ENCODE measurements at places on chromosomes 2 and 18.
A peak's percentile ranks its signal among the peaks of the same experiment; 100 is the strongest.

DNA sequence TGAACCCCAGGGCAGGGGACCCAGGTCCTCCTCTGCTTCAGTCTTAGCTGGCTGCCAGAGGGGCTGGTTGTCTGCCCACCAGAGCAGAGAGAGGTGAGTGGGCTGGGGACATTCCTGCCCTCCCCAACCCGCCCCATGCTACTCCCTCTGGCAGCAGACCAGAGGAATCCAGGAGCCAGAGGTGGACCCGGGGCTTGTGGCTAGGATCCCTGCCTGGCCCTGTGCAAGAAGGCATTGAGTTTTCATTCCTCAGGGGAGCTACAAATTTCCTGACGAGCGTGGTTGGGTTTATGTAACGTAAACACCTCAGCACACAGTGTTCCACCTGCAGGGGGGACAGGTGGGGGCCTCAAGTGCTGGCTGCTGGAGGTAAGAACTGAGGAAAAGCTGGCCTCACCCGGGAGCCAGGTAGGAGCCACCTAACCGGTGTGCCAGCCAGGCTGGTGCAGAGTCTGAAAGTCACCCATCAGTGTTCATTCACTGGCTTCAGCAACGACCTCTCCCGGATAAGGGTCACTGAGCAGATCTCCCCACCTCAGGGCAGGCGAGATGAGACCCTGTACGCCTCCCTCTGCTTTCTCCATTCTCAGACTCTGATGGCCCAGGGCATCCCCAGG lies 246.8 kb downstream of the DYSF start:
- no peak for DNase-seq

DNA sequence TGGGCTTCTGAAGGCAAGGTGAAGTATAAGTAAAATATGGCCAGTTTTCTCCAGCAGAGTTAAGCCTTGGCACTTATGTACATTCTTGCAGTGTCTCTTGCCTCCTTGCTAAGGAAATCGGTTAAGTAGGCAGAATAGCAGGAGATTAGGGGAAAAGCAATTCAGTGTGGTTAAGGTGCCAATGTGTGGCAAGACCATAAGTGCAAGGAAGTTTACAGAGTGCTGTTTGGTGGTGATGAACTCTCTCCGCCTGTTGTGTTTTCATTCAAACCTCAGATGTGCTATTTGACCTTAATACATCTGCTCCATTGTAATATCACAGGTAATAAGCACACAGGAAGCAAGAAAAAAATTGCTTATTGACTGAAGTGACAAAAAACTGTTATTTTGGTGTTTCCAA lies 156.1 kb downstream of the MGAT5 start:
- no peak for DNase-seq

- no peak for DNase-seq
Measured at GRCh38 chr2:168449419-168449818, 6.7 kb upstream of the CERS6 start.

- no peak for DNase-seq
Measured at GRCh38 chr2:7010391-7011054, 93.3 kb downstream of the RNF144A start.

- peak; percentile 80 for DNase-seq
Measured at GRCh38 chr2:195535911-195536522, 121.0 kb upstream of the SLC39A10 start.

- no peak for DNase-seq
Measured at GRCh38 chr18:60639836-60640235, 267.3 kb upstream of the MC4R start.

GRCh38 chr18:53819174-53819573 lies 405.3 kb downstream of the MBD2 start:
- DNase-seq, result no peak

- DNase-seq, result peak; percentile 40
Measured at GRCh38 chr2:105329561-105330495, at the start of gene TGFBRAP1. TSS of gene TGFBRAP1 (minus strand) at chr2:105329735. CDS start at chr2:105308301, 21,434 bp downstream.

GRCh38 chr2:178498137-178498536 lies 17.9 kb downstream of the PLEKHA3 start:
- no peak for DNase-seq

- DNase-seq, result no peak
Measured at GRCh38 chr2:35821675-35822074, 533.9 kb upstream of the CRIM1 start.

GRCh38 chr2:145273840-145274239 lies 753.9 kb upstream of the ZEB2 start:
- no peak for DNase-seq

GRCh38 chr2:172009823-172010222 lies 10.1 kb downstream of the METAP1D start:
- no peak for DNase-seq

- DNase-seq, result no peak
Measured at GRCh38 chr18:58178511-58178910, 134.5 kb downstream of the NEDD4L start.

GRCh38 chr2:119462574-119462973 lies 30.9 kb downstream of the TMEM37 start:
- DNase-seq, result no peak

DNA sequence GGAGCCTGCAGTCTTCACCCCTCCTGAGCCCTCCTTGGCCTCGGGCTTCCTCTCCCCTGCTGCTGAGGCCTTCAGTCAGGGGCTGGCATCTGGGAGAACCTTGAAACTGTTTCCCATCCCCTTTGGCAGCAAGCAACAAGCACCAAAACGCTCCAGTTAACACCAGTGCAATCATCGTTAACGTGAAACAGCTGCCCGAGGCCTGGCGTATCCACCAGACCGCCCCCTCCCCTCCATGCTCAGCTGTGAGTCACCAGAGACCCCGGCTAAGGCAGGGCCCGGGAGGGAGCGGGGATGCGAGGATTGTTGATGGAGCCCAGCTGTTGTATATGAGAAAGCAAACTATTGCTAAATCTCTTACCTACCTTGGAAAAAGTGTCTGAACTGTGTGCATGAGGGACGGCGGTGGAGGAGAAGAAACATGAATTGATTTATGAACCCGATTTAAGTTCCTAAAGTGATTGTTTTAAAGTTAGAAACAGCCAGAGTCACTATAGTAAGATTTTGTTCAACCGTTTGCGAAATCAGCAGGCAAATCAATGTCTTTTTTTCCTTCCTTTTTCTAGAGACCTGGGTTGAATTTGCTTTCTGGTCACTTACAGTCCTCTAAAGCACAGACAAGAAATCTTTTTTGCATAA lies 5.2 kb downstream of the ZFP36L2 start:
- peak; percentile 31 for DNase-seq

GRCh38 chr2:149170156-149170555 lies 131.7 kb downstream of the LYPD6B start:
- DNase-seq, result no peak

DNA sequence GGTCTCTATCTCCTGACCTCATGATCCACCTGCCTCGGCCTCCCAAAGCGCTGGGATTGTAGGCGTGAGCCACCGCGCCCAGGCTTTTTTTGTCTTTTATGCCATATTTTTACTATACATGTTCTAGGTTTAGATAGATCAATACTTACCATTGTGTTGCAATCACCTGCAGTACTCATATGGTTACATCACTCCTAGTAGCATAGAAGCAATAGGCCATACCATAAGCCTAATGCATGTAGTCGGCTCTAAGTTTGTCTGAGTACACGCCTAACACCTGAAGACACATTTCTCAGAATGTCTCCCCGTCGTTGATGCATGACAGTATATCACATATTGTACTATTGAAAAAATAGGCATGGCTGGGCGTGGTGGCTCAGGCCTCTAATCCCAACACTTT lies 27.1 kb upstream of the TGIF1 start:
- no peak for DNase-seq

All from stimulated activated CD4-positive, alpha-beta T cell treated with anti-CD3 and anti-CD28 coated beads, Interleukin-1b, Interleukin-23, amount 100 ng/mL, for 48 hours (primary cell).